IMR-90 (cell line): ENCODE measurements at places on chromosomes 1 and 21.
A peak's percentile ranks its signal among the peaks of the same experiment; 100 is the strongest.

DNA sequence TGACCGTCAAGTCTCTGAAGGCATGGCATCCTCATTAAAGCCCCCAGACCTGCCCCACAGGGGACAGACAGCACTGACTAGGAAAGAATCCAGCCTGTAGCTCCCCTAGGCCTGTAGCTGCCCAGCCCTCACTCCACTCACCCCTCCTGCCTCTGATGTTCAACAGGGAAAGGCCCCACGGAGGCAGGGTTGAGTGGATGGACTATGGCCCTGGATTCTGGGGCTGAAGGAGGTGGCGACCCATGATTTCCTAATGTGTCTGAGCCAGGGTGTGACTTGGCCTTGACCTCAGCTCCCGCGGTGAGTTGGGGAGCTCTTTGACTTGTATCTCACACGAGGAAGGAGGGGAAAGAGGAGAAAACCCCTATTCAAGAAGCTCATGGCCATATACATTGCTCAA lies 238.5 kb upstream of the CSF3R start:
- no peak for DNase-seq

- no peak for DNase-seq
Observed at GRCh38 chr1:230379928-230380327, 46.2 kb downstream of the PGBD5 start.

DNA sequence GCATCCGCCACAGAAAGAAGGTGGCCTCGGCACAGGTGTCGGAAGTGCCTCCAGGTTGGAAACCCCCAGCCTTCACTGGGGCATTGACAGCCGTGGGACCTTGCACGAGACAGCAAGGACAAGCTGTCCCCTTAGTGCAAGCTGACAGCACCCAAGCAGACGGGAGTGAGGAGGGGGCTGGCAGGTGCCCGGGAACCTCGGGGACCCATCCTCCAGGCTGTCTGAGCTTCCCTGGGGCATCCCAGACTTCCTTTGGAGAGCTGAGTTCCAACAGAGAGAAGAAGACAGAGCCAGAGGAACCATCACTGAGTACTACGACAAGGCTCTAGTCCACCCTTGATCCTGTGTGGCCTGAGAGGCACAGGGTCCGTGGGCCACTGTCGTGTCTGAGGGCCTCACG lies 100.6 kb upstream of the RAB4A start:
- DNase-seq, result no peak

DNA sequence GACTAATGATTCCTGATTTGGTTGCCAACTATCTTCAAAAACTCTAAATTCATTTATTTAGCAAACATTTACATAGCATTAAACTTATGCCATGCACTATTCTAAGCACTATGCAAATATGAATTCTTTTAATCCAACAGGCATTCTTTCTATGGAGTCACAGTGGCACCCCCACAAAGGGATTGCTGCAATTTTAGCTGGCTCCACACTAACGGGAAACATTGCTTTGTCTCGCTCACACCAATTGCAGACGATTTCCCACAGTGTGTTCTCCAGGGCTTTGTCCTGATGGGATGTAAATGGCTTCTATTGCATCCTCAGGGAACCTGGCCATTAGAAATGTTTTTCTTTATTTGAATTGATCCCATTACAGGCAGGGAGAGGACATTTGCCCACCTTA lies 259.1 kb downstream of the BARHL2 start:
- DNase-seq, result no peak

- peak; percentile 22 for DNase-seq
Observed at GRCh38 chr1:63984257-63984929, 210.6 kb downstream of the ROR1 start.

DNA sequence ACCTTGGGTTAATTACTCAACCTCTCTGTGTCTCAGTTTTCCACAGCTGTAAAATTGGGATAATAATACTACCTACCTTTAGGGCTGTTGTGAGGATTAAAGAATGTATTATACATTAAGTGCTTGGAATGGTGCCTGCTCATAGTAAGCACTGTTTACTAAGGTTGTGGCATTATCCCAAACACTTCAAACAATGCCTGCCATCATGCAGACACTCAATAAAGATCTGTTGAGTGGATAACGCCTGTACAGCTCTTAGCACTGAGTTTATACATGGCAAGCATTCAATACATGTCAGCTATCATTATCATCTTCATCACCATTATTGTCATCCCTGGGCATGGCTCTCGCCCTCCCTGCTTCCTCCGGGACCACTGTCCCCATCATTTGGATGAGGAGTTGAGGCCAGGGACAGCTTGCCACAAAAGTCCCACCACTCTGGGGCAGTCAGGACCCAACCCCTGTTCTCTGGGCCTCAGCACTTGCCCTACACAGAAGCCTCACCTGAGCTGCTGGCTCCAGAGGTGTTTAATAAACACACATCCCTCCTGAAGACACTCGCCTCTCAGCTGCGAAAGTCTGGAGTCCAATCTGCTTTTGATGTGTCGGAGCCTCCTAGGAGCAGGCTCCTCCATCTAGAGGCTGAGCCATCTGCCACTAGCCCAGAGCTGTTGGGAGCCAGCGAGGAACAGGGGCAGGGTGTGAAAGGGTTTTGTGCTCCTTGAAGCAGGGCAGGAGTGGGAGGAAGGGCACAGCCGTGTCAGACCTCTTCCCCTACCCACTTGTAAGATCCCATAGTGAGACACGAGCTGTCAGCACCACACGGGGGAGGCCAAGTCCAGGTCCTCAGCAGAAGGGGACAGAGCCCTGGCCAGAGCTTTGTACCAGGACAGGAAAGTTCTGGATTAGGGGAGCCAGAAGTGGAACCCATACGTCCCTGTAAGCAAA lies 80.9 kb upstream of the ZC3H12A start:
- DNase-seq, result no peak

DNA sequence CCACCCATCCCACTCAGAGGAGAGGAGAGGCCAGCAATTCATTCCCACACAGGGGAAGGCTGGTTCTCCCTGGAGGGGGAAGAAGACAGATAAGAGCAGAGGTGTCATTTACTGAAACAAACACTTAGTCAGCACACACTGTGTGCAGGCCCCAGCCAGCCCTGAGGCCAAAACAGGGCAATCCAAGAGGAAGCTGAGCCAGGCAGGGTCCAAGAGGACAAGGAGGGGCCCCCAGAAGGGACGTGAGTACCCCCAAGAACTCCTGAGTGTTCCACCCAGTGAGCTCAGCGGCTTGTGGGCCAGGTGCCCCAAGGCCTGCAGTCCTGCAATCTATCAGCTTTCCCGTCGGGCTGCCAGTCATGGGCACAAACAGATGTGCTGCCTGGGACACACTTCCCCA lies 15.8 kb downstream of the ADGRB2 start:
- DNase-seq, result peak; percentile 31

DNA sequence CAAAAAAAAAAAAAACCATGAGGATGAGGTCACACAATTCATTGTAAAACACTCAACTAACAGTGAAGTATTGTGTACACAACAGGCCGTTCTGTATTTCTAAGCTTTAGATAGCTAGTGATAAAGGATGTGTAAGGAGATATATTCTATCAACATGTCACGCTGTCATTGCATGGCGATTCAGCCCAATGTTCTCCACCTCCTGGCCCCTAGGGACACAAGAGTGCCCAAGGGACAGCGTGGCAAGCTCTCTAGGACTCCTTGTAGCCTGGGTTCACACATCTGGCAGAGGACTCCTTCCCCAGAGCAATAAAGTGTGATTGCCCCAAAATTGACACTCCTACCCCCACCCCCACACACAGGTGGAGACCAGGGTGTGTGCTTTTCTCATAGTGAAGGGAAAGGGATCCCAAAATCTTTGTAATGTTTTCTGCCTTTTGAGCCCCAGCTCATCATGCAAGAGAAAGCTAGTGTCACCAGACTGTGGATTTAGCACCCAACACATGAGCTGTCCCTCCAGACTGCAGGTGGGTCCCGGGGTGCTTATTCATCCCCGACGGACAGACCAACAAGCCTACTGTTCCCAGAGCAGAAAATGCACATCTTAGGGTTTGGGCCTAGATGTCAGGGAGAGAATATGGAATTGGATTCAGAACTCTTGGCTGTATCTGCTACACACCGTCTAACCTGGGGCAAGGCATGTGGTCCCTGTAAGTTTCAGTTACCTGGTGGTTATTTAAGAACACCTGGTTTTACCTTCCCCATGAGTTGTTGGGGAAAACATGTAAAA lies 11.5 kb downstream of the TMPRSS3 start:
- no peak for DNase-seq

- no peak for DNase-seq
Observed at GRCh38 chr1:107486349-107486748, 345.5 kb downstream of the NTNG1 start.

DNA sequence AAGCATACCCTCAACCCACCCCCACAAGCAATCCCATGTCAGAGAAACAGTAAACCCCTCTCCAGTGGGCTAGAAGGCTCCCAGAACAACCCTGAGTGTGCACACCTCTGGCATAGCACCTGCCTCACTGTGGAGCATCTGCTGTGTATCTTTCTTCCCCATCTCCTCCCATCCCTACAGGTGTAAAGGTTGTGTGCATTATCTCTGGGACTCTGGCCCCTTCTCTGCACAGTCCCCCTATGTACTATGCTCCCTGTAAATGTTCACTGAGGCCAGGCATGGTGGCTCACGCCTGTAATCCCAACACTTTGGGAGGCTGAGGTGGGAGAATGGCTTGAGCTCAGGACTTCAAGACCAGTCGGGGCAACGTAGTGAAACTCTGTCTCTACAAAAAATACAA lies 700 bp upstream of the CACNA1S start:
- DNase-seq, result no peak

DNA sequence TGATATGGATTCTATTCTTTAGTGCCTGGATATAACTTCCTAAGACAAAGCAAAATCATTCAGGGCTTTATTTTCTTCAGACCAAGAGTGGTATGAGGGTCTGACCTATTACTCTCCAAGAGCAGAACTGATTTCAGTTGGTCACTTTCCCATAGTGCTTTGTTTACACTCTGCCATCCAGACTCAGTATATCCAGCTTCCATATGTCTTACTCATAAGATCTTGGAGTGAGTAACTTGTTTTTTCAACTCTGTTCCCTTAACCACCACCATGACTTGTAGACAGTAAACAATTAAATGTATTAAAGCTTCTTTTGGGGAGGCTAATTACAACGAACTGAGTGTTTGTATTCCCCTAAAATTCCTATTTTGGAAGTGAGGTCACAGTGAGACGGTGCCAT lies 83.4 kb downstream of the USP24 start:
- DNase-seq, result peak; percentile 86

- peak; percentile 62 for DNase-seq
Observed at GRCh38 chr1:29197590-29197924, 15.9 kb upstream of the SRSF4 start.

DNA sequence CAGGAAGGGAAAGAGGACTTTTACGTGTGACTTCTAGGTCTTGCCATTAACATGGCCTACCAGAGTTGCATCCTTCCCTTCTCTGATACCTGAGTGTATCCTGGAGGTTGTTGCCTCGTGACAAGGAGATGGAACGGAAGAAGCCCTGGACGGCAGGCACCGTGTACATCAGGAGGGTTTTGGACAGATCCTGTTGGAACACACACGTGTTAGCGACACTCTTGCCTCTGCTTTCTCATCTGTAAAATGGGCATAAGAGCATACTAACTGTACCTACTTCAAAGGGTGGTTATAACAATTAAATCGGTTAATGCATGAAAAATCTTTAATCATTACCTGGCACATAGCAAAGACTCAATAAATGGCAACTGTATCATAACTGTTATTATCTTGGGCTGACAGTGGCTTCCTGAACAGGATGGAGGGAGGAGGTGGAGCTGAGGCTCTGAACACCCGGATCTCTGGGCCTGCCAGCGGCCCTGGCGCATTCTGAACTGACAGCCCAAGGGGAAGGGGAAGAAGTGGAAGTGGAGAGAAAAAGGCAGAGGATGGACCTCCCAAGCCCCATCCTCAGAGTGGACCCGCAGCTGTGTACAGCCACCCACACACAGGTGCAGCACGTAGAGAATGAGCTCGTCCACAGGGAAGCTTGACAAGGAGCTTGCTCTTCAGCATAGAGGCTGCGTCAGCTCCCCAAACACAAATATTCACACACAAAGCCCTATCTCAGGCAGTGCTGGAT lies 30.2 kb upstream of the EXOSC10 start:
- no peak for DNase-seq

DNA sequence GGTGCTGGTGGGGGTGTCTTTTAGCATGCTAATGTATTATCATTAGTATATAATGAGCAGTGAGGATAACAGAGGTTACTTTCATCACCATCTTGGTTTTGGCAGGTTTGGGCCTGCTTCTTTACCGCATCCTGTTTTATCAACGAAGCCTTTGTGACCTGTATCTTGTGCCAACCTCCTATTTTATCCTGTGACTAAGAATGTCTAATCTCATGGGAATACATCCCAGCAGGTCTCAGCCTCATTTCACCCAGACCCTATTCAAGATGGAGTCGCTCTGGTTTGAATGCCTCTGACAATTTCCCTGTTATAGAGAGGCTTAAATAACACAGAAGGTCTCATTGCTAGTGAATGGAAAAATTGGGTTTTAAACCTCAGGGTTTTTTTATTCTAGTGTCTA lies 300.8 kb upstream of the PROX1 start:
- DNase-seq, result no peak

DNA sequence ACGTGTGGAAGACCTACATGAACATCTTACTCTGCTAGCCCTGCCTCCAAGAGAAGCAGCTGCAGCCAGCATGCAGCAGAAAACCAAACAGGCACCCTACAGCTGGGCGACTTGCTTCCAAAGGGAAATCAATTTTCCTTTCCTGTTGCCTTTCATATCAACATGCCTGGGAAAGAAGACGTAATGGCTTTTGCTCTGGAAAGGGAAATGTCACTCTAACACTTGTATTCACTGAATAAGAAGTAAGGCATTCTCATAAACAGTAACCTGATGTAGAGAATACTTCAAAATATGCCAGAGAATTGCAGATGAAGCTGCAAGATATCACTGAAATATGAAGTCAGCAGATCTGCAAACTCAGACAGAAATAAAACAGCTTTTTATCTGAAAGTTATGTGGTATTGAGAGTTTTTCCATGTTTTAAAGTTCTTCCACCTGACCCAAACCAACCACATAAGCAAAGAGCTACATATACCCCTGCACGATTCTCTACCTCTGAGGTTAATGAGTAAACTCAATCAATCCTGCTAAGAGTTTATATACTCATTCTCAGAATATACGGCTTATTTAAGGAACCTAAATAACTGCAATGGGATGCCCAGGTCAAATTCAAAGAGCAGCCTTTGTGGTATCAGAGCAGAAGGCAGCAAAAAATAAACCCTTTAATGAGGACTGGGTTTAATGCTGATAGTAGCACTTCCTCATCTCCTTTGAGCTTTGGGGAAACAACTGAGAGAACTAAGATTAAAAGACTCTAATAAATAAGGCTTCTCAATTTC lies 150.9 kb downstream of the RERE start:
- peak; percentile 77 for DNase-seq

GRCh38 chr1:194024659-194025058 lies 838.2 kb upstream of the B3GALT2 start:
- peak; percentile 81 for DNase-seq

DNA sequence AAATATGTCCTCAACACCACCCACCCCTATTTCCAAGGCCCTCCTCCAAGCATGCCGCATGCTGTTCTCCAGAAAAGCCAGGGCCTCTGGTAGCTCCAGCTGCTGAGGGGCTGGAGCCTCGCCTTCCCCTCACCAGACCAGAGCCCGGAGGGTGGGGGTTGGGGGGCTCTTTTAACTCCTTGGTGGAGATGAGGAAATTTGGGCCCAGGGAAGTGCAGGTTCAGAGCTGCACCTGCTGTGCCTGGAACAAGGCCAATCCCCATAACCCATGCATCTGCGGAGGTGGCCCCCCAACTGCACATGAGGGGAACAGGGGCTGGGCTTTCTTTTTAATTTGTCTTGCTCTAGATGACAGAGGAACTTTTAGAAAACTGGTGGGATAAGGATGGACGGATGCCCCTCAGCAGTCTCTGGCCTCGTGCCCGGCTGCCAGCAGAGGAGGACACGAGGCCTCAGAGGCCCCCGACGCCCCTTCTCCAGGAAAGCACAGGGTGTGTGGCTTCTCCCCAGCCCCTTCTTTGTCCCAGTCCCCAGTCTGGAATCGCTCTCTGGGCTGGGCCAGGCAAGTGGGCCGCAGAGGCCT lies 550 bp upstream of the SELENON start:
- DNase-seq, result no peak
